Cerebellar nuclear complex (tissue), 1 donor: ENCODE measurements at places on chromosomes 3 and 15.

- no peak for DNase-seq
Measured at GRCh38 chr15:73741321-73741836, 11.8 kb downstream of the INSYN1 start.

DNA sequence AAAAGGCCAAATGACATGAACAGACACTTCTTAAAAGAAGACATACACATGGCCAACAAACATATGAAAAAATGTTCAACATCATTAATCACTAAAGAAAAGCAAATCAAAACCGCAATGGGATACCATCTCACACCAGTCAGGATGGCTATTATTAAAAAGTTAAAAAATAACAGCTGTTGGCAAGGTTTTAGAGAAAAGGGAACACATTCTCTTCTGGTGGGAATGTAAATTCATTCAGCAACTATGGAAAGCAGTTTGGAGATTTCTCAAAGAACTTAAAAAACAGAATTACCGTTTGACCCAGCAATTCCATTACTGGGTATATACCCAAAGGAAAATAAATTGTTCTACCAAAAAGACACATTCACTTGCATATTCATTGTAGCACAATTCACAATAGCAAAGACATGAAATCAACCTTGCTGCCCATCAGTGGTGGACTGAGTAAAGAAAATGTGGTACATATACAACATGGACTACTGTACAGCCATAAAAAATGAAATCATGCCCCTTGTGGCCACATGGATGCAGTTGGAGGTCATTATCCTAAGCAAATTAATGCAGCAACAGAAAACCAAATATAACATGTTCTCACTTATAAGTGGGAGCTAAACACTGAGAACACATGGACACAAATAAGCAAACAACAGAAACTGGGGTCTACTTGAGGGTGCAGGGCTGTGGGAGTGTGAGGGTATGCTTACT, 190.7 kb upstream of the MCTP2 start:
- no peak for DNase-seq

DNA sequence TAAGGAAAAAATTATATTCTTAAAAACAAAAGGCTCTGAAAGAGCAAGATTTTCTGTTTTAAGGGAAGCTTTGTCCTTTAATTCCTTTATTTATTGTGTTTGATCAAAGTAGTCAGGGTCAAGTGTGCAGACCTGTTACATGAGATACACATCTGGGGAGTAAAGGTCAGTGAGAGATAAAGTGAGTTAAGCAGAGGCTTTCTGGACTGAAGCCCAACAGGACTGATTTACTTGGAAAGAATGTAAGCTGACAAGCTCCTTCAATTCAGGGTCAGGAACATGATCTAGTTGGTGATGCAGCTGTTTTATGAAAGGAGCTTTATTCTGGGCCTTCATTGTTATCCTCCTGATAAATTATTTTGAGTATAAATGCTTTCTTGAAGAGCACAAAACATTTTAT, 20.7 kb upstream of the OTOL1 start:
- no peak for DNase-seq

- DNase-seq: no peak
Measured at GRCh38 chr3:189689625-189690024, 58.4 kb downstream of the TP63 start.

GRCh38 chr3:195182470-195182795, 88.5 kb downstream of the XXYLT1 start:
- DNase-seq: no peak

GRCh38 chr3:5010706-5011554, 31.7 kb downstream of the BHLHE40 start:
- DNase-seq: no peak

DNA sequence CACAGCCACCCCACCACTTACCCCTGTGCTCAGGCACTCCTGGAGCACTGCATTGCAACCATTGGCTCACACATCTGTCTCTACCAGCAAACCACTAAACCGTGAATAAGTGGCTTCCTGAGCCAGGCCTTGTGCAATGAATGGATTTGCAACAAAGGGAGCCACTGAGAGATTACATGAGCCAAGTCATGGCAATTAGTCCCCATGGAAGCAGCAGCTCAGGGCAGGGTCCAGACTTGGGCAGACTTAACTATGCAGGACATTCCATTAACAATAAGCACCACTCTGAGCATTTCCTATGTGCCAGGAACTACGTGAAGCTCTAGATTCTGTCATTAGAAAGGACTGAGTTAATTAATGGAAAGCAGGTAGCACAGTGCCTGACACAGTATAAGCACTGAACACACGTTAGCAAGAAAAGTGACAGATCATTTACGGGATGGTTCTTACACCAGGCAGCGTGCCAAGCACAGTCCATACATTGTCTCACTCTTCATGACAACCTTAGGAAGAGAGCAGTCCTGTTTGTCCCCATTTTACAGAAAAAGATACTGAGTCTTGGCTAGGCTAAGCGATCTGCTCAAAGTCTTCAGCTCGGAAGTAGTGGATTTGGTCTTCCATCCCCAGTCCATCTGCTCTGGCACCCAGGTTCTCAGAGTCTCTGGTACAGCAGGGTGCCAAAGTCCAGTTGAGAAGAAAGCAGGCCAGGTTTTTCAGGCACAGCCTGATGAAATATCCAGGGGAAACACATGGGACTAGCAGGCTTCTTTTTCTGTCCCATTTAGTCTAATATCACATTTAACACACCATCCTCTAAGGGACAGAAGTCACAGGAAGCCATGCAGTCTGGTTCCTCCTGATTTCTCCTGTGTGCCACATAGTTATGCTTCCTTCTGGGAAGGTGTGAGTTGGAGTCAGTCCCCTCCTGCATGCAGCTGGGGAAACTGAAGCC, 44.1 kb downstream of the LIPC start:
- DNase-seq: no peak
